ENCODE measurements at places on chromosomes 12 and 14.

DNA sequence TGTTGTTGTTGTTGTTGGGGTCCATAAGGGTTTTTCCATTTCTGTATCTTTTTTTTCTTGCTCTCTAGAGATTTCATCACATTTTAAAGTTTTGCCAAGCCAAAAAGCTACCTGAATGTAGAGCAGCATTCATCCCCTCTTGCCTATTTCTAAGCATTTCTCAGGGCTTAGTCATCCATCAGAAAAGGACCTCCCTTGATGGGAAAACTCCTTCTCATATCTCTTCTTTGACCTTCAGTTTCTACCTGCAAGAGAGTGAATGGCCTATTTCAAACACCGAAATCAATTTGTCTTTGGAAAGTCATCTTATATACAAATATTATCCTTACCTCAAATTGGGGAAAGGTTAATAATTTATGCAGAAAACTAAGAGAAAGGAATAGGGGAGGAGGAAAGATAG, 4.5 kb downstream of the MYBPC1 start:
- DNase-seq: no peak

- DNase-seq: no peak
Measured at GRCh38 chr12:45234139-45234865, 18.4 kb downstream of the ANO6 start.

DNA sequence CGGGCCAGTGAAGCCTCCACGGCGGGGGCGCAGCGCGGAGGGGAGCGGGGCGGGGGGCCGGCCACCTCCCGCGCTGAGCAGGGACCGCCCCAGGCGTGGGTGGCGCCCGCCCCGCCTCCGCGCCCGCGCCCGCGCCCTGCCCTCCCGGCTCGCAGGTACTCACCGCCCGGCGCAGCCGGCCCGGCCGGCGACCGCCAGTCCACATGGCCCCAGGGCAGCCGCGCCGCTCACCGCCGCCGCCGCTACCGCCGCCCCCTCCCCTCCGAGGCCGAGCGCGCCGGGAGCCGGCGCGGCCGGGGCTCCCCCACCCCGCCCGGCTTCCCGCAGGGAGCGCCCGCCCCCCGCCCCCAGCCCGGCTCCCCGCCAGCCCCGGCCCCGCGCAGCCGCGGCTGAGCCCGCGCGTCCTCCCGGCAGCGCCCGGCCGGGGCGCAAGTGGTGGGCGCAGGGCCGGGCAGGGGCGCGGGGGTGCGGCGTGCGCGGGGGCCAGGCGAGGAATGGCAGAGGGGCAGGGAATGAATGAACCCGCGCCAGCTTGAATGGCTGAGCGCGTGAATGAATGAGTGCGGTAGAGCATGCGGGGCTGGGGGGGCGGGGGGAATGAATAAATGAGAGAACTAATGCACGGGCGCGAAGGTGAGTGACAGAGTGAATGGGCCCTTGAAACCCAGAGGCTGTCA, at the start of gene BEGAIN:
Gene BEGAIN (minus strand): TSS at position 332 of the 677 bp plus-strand sequence. CDS start 127 bp downstream, at position 205.
- no peak for DNase-seq

- DNase-seq: no peak
Measured at GRCh38 chr14:70665448-70666360, 24.0 kb downstream of the TTC9 start.

DNA sequence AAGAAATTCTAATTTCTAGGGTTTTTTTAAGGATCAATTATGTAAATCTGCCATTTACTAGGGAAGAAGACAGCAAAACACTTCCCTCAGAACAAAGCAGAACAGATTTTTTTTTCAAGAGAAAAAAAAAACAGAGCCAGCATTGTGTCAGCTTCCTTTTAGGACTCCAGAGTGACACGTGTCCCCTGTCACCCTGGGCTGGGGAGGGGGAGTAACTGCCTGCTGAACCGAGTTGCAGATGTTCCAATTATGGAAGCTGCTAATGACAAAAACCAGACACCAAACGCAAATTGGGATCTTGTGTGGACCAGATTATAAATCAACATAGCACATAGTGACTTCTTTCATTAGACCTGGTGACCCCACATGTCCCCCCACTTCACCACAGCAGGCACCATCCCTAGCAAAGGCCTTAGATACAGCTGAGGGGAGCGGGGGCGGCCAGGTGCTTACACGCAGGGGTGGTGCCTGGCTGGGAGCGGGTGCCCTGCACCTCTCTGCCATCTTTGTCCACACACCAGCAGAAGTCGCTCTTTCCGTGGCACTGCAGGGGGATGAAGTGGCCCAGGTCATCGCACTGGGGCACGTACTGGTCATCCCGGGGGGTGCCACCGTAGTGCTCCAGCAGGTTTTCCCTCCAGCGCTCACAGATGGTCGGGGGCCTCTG, 25.4 kb downstream of the RTRAF start:
- no peak for DNase-seq

DNA sequence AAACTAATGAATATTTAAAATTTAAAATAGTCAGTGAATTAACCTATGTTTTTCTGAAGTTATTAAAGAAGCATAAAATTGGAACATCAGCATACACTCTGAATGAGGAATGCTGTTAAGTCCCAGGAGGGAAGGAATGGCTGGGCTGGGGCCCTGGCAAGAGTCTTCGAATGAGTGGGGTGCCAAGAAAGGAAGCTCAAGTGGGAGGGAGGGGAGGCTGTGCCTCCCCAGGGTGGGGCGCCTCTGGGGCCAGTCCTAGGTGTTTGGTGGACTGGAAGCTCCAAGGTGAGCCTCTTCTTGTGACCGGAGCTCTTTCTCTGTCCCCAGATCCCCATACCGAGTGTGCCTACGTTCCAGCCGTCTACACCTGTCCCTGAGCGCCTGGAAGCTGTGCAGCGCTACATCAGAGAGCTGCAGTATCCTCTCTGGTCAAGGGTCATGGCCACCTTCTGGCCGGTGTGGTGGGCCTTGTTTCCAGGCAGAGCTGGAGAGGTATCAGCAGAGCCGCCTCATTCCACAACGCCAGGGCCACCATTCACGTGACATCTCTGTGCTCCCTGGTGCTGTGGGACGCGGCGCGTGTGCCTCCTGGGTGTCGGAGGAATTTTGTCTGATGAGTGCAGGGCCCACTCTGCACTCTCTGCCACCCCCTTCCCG, 8.5 kb downstream of the VASH1 start:
- DNase-seq: no peak
